ENCODE measurements at places on chromosomes 7 and 10.

DNA sequence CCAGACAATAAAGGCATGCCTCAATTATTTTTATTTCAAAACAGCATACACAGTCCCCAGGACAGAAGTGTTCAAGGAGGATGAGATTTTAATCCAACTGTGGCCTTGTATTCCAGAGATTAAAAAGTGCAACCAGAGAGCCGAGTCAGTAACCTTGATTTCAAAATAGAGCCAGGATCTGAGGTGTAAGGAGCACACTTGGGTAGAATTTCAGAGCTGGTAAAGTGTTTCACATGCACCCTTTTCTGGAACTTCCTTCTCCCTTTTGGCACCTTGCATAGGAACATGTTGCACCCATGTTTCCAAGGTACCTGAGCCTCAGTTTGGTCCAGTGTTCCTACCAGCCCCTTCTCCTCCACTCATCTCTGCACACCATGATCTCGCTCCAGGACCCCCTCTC lies 225.1 kb downstream of the TRIL start:
- peaks cover 6% of the 10 kb centered on the region for H3K4me1 ChIP-seq
- no peak overlapping the region for H3K4me3 ChIP-seq
- no peaks in the 10 kb centered on the region for H3K36me3 ChIP-seq
- H3K27me3 ChIP-seq: no peaks in the 10 kb centered on the region

GRCh38 chr10:28471652-28472050 lies 61.3 kb upstream of the WAC start:
- no peaks in the 10 kb centered on the region for H3K4me1 ChIP-seq
- no peak overlapping the region for H3K27ac ChIP-seq
- H3K27me3 ChIP-seq: peaks cover 12% of the 10 kb centered on the region
- no peaks in the 10 kb centered on the region for H3K36me3 ChIP-seq
- H3K4me3 ChIP-seq: no peak overlapping the region

- H3K4me1 ChIP-seq: peaks cover 6% of the 10 kb centered on the region
- DNase-seq: no peak
- H3K4me3 ChIP-seq: no peak overlapping the region
These were observed 97.0 kb upstream of the DDC start for GRCh38 chr7:50662041-50662694.

- no peak overlapping the region for H3K4me3 ChIP-seq
- H3K27ac ChIP-seq: no peak overlapping the region
- no peaks in the 10 kb centered on the region for H3K27me3 ChIP-seq
- peaks cover 58% of the 10 kb centered on the region for H3K36me3 ChIP-seq
These were observed 101.0 kb downstream of the SMURF1 start for GRCh38 chr7:99042957-99043356.
